ENCODE measurements at places on chromosomes 7 and 10.

DNA sequence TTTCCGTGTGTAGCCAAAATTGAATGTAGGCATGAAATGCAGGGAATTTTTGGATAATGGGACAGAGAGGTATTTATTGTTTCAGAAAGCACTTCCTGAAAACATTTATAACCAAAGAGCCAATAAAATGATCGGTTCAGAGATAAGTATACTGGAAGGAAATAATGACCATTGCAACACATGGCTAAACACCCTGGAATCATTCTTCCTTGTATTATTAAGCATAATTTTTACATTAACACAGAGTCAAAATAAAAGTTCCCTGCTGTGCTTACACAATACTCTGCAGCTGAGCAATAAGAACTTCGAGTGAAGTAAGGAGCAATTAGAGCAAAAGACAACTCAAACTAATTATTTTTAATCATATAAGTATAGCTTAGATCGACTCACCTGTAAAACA, 648.3 kb downstream of the TNS3 start:
- DNase-seq, result no peak

DNA sequence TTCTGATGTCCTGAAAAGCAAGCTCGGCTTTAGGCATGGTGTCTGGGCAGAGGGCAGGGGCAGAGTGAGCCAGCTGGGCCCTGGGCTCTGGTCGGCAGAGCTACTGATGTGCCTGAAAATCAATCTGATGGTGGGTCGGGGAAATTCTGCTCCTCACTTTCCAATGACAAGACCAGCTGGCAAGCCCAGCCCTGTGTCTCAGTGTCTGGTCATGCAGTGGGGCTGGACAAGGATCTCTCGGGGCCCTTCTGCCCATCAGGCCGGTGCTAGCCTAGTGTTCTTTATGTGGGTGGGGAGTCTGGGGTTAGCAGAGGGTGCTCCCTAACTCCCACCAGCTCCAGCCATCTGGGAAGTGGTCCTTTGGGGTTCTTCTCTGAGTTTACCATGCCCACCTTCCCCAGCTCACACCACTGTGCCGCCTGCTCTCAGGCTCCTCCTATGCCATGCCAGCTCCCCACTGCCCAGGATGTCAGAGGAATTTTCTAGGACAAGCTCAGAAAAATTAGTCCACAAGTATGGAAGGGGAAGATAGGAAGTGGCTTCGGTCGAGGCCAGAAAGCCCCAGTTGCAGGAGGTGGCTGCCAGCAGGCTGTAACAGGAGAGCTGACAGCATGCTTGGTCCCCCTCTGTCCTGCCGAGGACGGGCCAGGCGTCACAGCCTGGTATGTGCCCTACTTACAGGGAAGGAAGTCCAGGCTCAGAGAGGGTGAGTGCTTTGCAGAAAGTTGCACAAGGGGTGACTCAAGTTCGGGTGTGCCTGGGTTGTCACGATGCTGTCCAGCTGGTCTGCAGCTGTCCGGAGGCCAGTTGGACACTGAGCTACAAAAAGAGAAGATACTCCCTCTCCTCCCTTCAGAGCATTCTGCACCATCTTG, 135.2 kb downstream of the ADCY1 start:
- DNase-seq, result no peak

DNA sequence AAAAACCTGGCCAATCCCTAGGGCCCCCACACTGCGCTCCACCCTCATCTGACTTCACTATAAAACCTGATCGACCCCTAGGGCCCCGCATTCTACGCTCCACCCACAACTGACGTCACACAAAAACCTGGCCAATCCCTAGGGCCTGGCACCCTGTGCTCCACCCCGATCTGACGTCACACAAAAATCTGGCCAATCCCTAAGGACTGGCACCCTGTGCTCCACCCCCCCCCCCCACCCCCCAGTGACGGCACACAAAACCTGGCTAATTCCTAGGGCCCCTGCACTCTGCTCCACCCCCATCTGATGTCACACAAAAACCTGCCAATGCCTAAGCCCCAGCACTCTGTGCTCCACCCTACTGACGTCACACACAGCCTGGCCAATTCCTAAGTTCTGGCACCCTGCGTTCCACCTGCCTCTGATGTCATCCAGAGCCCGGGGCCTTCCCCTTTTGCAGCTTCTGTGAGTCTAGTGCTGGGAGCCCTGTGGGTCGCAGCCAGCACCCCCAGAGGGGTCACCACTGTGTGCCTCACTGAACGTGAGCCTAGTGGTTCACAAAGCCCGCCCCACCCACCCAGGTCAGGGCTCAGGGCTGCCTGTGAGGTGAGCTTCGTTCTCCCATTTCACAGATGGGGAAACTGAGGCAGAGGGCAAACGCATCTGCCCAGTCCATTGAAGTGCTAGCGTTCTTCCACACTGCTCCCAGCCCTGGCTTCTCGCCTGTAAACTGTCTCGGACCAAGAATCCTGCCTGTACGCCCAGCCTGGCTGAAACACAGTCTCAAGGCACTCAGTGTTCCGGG, 40.6 kb downstream of the MICALL2 start:
- DNase-seq, result no peak

GRCh38 chr10:45375716-45376231, 1.8 kb downstream of the ALOX5 start:
- no peak for DNase-seq

DNA sequence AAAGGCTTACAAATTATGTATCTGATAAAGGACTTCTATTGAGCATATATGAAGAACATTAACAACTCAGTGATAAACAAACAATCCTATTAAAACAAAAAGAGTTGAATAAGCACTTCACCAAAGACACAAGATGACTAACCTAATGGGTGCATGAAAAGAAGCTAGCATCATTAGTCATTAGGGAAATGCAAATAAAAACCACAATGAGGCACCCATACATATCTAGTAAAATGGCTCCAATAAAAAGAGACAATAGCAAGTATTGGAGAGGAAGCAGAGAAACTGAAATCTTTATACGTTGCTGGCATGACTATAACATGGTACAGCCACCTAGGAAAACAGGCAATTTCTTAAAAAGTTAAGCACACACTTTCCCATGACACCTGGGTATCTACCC, 77.6 kb upstream of the ZMIZ1 start:
- DNase-seq, result no peak

DNA sequence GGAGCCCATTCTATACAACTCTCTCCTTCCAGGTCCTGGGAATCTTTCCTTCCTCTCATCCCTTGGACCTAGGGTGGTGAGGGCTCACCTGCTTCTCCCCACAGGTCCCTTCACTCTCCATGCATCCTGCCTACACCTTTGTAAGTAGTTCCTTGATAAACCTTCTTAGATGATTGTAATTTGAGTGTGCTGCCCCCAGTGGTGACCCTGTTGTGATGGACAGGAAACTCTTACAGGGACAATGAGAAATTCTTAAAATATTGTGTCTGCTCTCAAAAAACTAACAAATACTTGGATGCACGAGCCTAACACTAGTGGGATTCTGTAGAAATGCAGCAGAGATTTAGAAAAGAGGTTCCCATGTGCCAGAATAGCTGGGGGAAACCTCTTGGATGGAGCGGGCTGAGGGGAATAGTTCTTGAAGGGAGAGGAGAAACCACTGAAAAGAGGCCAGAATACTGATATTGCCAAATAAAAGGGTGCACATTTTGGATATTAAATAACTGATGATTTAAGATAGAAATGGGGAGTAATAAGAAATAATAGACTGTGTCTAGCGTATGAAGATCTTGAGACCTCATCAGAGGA, 6.7 kb upstream of the PAXIP1 start:
- DNase-seq, result no peak

Measured in NCI-H1092 (cell line).